Brain (organoid and tissue), 16 donors: ENCODE measurements at places on chromosomes 7 and 10. TPM values are rescaled to one million over a fixed set of nuclear protein-coding genes. Genes with fewer than 3 reads are reported as not detected.

GRCh38 chr10:52400562-52400961, 86.5 kb downstream of the DKK1 start:
- no peak for DNase-seq

- no peak for DNase-seq
These were observed 253.6 kb downstream of the STK31 start for GRCh38 chr7:23963461-23964165.

DNA sequence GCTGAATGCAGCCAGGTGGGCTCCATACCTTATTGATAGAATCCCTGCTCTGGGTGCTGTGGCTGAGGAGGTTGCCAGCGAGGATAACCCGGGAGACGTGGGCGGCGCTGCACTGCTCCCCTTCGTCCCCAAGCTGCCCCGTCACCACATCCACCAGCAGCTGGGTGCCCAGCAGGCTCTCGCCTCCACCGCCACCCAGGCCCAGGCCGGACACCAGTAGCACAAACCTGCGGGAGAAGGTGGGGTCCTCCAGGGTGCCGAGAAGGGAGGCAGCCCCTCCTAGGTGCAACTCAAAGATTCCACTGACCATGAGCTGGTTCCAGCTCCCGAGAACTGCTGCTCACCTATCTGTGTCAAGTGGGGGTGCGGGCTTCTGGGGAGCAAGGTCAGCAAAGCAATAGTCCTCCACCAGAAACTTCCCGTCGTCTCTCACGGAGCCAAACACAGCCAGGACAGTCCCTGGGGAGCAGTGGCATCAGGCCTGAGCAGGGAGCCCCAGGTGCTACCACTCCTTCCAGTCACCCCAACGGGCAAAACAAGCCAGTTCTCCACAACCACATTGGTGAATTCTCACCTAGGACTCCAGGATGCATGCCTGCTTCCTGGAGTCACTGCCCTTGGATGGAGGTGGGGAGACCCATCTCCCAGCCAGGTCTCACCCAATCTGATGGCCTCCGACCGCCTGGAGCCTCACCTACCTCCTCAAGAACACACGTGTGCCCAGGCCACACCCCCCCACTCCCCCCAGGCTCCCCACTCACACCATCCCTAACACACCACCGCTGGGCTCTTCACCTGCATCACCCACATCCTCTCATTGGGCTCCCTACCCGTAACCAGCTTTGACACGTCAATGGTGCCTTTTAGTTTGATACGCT, 6.3 kb downstream of the POLD2 start:
- DNase-seq = no peak

- DNase-seq = no peak
These were observed 5.7 kb downstream of the SEMA3A start for GRCh38 chr7:84188786-84189405.

- no peak for DNase-seq
These were observed 1219.4 kb downstream of the TYW1 start for GRCh38 chr7:68216051-68216450.

DNA sequence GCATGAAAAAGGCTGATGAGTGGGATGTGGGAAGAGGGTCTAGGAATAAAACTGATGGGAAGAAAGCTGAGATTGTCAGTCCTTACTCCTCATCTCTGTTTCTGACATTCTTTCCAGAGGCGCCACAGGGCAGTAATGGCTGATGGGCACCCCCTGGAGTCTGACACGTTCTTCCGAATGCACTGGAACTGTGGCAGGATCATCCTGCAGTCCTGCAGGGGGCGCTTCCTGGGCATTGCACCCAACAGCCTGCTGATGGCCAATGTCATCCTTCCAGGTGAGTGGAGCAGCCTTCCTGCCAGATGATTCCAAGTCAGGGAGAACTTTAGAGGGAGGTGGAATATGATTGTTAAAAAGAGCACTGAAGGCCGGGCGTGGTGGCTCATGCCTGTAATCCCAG, 4.8 kb downstream of the FSCN3 start:
- DNase-seq = no peak

DNA sequence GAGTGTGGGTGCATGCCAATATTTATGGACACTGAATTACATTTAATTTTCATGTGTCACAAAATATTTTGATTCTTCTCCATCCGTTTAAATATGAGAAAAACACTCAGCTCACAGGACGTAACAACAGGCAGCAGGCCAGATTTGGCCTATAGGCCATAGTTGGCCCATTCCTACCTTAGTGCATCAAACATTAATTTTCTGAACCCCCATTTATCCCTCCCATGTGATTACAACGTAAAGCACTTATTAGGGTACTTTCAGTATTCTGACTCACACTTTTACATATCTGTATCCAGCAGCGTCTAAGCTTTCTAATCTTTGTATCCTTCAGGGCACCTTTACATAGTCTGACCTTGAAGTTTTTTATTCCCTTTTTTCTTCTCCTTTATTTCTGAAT, 4.0 kb downstream of the IDI1 start:
- no peak for DNase-seq

DNA sequence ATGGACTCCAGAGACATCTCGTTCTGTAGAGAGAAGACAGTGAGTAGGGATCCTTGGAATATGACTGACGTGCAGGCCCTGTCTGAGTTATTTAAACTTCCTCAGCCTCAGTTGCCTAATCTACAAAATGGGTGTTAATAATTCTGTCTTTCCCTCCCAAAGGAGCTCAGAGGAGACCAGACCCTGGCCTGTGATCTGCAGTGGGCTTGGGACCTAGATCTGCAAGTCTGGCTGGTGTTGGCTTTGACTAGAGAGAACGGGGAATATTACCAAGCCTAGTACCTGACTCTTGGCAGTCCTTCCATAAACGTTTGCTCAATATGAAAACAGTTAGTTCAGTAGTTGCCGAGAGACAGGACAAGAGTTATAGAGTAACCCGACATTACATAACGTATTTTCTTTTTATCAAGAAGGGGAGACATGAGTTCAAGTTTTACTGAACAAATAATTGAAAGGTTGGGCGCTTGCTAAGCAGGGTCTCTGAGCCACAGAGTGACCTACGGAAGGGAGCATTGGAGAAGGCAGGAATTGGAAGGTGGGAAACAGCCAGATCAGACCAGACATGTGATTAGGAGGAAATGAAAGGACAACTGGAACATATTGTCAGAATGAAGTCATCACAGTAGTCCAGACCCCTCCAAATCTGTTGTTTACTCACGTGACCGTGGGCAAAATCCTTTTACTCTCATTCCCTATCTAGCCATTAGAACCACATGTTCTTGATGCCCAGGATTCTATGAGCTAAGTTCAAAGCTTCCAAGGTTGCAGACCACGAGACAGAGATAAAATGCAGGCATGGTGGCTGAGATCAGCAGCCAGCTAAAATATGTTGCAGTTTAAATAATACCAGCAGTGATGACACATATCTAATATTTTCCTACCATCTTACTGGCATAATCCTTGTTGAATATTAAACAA, 10.9 kb upstream of the CYP3A4 start:
- DNase-seq = no peak

DNA sequence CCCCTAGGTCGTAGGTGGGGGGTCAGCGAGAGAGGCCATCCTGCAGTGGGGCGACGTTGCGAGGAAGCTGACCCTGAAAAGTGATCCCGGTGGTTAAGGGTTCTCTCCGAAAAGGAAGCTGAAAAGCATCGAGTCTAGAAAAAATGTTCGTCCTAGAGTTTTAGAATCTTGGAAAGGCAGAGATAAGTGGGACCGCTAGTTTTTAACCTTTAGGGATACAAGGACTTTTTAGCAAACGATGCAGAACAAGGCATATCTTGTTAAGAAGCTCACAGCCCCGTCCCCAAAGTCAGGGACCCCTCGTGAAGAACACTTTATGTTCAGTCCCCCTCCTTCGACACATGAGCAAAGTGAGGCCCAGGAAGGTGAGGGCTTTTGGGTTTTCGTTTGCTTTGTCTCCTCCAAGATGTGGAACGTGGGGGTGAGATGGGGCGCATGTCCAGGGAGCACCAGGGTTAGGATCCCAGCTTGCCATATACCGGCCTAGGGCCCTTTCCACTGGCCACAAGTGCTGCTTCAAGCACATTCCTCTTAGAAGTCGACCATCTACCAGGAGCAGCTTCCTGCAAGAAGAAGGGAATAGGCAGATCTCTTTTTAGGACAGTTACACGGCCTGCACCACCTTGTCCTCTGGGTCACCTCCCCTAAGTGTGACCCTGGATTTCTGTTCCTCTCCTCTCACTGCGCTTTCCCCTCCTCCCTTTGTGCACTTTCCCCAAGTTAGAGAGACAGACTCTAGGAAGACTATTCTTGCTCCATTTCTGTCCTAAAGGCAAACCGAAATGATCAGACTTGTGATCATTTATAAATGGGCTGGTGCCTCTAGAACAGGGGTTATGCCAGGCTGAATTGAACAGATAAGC, 969 bp downstream of the SLC35G1 start:
- DNase-seq = peak; percentile 5

GRCh38 chr7:15016766-15017165, 114.2 kb upstream of the DGKB start:
- no peak for DNase-seq

GRCh38 chr7:84100866-84101265, 93.7 kb downstream of the SEMA3A start:
- DNase-seq = no peak

The CUBN gene
- polyA plus RNA-seq = 0.27 TPM

The AKR1E2 gene
- 0.88 TPM for polyA plus RNA-seq
